ENCODE measurements at places on chromosomes 12 and 14.

DNA sequence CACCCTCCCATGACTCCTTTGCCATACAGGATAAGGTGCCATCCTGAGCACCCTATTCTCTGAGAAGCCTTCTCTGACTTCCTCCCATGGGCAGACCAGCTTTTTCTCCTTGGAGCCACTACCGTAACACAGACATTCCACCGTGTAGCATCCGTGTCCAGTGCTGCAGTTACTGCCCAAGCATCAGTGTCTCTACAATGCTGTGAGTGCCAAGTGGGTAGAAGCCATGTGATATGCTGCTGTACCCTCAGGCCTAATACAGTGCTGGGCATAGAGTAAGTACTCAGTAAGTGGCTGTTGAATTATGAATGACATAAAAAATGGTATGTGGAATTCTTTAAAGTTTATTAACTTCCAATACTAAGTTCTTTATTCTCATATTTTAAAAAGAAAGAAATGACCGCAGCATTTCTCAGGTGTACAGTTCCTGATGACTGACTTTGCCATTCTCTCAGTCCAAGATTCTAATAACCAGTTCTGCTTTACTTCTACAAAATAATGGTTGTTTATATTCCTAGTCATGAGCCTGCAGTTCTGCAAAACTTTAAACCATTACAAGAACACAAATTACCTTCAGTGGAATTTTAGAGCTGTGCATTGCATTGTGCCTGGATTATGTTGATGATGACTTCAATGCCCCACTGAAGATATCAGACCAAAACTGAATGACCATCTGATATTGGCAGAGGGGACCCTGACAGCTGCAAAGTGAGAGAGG is 118.7 kb downstream of the RPAP3 start:
- no peak for DNase-seq

DNA sequence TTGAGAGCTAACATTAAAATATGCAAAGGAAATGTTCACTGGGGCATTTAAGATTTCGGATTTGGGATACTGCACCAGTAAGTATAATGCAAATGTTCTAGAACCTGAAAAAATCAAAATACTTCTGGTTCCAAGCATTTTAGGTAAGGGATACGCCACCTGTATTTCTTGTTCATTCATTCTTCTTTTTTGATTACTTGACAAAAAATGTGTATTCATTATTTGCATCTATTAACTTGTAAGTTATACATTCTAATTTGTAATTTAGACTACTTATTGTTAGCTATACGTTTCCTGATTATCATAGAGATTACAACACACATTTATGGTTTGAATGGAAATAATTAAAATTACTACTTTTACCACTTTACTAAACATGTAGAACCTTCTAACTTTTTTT is 486.9 kb downstream of the SOX5 start:
- no peak for DNase-seq

GRCh38 chr12:132449565-132450417 is 40.2 kb upstream of the FBRSL1 start:
- no peak for DNase-seq

- no peak for DNase-seq
These were observed 34.0 kb downstream of the EMP1 start for GRCh38 chr12:13230500-13230899.

DNA sequence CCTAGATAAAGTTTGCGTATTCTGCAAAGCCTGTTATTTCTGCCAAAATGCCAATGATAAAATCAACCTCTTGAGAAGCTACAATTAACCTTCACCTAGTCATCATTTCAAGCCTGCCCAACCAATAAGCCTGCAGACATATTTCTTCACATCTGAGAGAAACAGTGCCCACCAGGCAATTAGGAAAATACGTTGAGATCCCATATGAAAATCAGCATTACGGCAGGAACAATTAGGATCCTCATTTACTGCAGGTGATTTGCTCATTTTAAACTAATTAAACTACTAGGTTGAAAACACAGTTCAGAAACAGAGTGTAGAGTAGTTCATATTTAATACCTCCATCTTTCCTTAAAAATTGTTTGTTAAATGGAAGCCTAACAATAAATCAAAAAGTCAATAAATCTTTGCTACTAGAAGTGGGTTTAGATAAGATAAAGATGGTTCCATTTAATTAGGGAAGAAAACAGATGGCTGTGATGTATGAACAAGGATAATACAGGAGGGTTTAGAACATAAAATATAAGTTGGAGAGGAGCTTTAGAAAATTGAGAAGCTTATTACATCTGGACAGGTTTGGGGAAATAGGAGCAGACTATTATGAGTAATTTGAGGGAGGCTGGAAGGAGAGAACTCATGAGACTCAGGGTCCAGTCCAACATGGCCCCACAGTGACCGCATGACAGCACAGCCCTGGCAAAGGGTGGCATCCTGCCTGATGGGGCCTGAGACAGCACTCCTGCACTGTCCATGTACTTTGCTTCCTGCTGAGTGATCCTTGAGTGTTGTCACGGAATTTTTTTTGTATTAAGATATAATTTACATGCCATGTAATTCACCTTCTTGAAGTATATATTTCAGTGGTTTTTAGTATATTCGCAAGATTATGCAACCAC is 26.9 kb upstream of the PYGL start:
- no peak for DNase-seq

DNA sequence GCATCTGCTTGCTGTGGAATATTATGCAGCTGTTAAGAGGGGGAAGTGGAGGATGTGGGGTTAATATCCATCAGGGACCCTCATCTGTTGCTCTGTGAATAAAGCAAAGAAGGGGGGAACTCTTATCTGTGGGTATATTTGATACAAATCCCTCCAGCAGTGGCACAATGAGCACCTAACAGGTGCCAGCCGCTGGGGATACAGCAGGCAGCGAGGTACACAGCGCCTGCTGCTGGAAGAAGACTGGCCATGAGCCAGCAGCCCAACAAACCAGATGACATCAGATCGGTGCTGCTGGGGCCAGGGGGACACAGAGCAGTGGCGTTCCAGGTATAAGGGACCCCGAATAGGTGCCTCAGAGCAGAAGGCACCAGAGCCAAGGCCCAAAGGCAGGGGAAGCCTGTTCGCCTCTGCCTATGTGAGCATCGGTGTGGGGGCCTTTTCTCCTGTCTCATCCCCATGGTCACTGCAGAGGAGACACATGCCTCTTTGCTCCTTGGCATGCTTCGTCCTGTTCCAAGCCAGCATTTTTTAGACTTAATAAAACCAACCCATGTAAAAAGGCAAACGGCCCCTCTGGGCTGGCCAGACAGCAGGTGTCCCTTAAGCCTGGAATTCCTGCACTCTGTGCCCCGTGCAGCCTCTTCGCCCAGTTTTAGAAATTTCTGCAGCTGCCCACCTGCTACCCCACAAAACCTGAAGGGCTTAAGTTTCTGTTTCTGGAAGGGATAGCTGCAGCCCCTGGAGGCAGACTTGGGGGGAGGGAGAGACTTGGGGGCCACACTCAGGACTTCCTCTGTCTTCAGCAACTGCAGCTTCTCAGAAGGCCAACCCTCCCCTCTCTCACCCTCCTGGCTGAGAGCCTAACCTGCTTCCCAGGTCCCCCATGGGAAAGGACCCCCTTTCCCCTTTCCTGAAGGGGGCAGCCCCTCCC is 1.6 kb upstream of the CKB start:
- DNase-seq: no peak

- DNase-seq: no peak
These were observed 11.9 kb downstream of the MED13L start for GRCh38 chr12:116265351-116266147.

GRCh38 chr14:100073576-100074430 is 8.6 kb downstream of the EVL start:
- DNase-seq: no peak

DNA sequence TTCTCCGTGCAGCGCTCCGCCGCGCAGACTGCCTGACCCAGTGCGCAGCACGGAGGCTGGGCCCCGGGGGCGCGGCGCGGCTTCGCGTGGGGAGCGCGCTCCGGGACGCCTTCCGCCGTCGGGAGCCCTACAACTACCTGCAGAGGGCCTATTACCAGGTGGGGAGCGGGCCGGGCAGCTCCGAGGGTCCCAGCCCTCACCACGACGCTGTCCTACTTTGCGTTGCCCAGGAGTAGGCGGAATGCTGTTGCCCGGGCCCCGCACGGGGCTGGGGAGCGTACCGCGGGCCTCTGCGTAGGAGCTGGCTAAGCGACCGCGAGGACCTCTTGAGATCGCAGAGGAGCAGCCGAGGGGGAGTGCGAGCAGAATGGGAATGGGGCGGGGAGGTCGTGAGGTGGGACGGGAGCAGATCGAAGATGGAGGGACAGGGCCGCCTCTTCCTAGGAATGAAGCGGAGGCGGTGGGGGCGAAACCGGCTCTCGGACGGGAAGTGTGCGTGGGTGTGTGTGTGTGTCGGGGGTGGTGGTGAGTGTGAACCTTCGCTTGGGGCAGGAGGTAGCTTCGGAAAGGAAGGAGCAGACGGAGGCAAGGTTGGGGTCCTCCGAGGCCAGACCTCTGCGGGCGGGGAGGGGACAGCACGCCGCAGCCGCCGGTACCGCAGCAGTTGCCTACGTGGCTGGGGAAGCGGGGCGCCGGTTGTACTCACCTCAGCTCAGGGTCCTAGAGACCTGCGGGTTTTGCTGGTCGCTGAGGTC is 751 bp downstream of the P3H3 start:
- DNase-seq: no peak

GRCh38 chr14:39773387-39774126 is 341.3 kb upstream of the FBXO33 start:
- DNase-seq: no peak

All from hippocampal formation (tissue), 2 donors.